NCI-H748 treated with DMSO at 0.1 percent for 48 hours (cell line): ENCODE measurements at places on chromosomes 6 and 20.
A peak's percentile ranks its signal among the peaks of the same experiment; 100 is the strongest.

DNA sequence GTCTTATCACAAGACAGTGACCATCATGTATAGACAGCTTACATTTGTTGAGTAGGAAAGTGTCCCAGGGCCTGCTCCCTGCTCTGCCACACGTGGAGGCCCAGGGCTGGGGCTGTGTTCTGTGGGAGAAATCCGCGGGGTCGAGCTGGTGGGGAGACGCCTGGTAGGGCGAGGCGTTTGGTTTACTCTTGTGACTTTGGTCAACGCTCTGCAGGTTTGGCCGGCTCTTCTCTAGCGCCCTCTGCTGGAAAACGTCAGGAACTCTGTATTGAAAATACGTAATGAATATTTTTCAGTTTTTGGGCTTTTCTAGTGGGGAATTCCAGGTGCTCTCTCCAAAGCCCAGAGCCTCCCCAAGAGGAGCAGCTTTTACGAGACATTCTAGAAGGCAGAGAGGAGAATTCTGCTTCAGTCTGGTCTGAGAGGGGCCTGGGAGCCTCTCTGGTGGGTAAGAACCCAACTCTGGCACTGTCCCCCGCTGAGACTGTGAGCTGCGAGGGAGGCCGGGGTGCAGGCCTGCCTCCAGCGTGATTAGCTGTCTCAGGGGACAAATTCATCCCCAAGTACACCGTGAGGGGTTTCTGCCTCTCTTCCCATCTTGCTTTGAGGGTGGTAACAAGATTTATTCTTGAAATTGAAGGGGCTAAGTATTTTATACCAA lies 112.6 kb upstream of the RALGAPA2 start:
- DNase-seq: peak; percentile 74

- DNase-seq: no peak
Measured at GRCh38 chr6:155310596-155310995, 3.7 kb downstream of the TFB1M start.

DNA sequence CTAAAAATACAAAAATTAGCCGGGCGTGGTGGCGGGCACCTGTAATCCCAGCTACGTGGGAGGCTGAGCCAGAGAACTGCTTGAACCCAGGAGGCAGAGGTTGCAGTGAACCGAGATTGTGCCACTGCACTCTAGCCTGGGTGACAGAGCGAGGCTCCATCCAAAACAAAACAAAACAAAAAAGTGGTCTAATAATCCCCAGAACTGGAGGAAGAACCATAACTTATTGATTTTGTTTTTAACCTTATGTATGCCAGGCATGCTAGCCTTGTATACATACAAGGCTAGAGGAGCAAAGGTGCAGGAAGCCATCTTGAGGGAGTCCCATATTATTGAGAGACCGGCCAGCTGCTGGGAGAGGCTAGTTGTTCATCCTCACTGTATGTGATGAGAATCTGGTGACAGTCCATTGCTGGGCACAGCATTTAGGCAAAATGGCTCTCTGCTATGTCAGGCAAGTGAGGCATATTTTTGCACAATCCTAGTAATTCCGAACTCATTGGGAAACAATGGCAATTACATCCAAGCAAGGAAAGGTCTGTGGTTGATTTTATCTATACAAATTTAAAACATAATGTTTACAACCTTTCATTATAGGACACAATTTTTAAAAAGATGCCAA lies 18.0 kb downstream of the HFE start:
- DNase-seq: no peak

DNA sequence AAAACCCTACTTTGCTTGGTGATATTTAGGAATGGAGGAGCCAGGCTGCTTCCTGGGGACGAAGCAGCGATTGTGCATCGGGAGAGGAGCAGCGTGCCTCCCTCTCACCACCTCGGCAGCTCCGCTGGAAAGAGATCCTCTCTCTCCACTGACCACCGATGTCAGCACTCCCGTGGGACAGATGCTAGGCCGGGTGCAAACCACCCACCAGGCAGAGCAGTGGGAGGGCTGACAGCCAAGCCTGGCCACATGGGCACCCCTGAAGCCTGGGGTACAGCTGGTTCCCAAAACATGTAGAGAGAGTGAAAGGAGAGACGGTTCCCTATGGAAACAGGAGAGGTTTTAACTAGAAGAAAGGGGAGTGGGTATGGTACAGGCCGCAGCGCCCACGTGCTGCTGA lies 220.0 kb downstream of the ANKRD60 start:
- DNase-seq: no peak

DNA sequence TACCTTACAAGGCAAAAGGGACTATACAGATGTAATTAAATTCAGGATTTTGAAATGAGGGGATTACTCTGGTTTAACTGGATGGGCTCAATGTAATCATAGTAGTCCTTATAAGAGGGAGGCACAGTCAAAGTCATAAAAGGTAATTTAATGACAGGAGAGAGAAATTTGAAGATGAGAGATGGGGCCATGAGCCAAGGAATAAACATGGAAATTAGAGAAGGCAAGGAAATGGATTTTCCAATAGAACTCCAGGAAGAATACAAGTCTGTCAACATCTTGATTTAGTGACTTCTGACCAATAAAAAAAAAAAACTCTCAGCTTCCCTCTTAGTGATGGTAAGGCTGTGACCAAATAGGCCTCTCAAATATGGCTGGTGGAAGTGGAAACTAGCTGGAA lies 101.9 kb upstream of the BEND3 start:
- DNase-seq: no peak

- peak; percentile 97 for DNase-seq
Measured at GRCh38 chr6:20033697-20034407, 178.4 kb downstream of the MBOAT1 start.

DNA sequence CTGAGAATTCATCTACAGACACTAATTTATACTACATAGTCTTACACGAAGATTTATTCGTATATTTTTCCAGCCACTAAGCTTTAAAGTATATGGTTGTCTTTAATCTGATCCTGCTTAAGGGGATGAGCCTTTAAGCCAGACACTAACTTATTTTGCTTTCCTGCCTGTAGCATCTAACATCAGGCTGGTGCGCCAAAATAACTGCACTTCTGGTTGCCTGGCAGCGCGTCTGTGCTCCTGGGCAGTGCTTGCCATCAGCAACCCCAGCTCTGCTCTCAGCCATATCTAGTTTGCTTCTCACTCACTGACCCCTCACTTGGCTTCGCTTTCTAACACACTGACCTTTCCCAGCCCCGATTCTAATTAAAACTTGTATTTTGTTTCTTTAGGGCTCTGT lies 21.8 kb downstream of the HMGCLL1 start:
- DNase-seq: no peak

DNA sequence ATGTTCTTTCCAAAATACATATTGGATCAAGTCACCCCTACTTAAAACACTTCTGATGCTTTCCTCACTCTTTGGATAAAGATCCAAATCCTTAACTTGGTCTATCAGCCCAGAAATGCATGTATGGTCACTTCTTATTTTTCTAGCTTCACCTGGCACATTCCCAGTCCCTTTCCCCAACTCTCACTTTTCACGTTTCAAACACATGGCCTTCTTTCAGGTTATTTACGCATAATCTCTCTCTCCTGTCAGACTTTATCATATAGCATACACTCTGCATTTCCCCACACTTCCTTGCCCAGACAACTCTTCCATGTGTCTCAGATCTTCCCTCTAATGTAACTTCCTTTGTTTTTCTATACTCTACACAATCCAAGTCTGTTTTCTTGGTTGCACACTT lies 12.8 kb downstream of the PHIP start:
- DNase-seq: no peak

- no peak for DNase-seq
Measured at GRCh38 chr6:146289816-146290588, 253.6 kb upstream of the RAB32 start.

DNA sequence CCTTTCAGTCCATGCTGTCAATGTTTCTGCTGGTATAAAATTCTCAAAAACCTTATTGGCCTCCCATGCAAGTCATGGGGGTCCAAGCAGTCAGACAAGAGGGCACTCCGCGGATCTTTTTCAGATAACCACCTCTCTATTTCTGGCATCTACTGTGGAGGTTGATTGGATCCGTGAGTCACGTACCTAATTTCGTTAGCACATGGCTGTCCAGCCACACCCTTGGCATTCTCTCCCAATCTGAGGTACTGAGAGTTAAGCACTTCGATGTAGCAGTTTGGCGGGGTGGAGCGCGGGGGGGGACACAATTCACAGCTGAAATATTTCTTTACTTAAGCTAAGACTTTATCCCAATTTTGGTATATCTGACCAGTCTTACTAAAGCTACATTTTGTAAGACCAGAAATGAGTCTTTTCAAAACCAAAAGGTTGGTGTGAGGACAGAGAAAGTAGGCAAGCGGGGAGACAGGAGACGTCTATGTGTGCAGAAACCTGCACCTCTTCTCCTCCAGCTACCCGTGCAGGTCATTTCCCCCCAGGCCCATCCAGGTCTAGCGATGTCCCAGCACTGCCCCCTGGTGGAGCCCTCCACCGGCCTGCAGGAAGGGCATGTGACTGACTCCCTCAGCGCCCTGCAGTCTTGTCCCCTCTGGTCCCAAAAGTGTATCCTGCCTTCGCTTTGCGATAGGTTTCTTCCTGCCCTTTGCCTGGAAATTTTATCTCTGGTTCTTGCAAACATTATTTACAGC lies 113.1 kb downstream of the ADAT2 start:
- DNase-seq: peak; percentile 10

- no peak for DNase-seq
Measured at GRCh38 chr6:108951351-108951953, 103.2 kb downstream of the ARMC2 start.

- DNase-seq: no peak
Measured at GRCh38 chr20:34817801-34818200, 7.7 kb downstream of the NCOA6 start.

DNA sequence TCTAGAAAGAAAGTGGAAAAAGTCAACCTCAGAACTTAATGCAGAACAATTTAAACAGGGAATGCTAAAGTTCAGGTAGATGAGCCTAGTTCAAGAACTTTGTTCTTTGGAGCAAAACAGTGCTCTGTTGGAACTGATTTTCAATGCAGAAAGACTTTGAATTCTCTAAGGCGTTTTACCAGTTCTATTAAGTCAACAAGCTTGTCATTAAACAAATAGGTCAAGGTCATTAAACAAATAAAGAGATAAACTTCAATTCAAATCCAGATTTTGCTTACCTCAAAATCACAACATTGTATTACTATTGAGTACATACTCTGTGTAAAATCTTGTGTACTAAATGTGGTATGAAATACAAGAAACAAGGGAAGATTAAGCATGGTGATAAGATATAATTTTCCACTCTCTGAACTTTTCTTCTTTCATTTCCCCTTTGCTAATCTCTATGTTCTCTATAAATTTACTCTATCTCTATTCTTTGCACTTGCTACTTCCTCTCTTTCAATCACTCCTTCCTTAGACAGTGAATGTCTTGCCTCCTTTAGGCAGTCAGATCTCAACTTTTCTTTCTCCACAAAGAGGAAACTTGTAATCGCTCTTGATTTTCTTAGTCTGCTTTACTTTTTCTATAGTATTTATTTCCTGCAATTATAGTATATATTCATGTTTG lies 160.8 kb upstream of the KHDRBS2 start:
- no peak for DNase-seq

- DNase-seq: no peak
Measured at GRCh38 chr20:47048054-47048453, 153.4 kb downstream of the EYA2 start.

- no peak for DNase-seq
Measured at GRCh38 chr20:11822540-11822794, 95.2 kb upstream of the BTBD3 start.

DNA sequence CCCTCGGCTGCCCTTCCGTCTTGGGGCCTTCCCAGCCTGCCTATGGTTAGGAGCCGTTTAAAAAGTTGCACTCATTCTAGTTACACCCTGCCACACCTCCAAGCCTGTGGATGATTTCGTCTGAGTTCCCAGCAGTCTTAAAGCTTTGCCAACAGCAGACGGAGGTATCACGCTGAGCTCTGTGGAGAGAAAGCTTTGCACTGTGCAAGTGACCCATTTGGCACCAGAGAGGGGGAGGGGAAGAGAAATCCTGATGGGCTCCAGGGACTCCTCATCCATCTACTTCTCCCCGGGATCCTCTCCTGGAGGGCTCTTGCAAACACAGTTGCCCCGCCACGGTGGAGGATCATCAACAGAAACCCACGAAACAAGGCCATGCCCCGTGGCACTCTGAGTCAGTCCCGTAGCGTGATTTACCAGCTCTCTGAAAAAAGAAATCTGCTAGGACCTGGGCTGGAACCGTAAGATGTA lies 98.8 kb upstream of the CITED2 start:
- no peak for DNase-seq

GRCh38 chr6:8063761-8064637 lies at the start of gene BLOC1S5:
TSS of gene BLOC1S5 (minus strand) at chr6:8064389. CDS start at chr6:8064376, 13 bp downstream.
- peak; percentile 98 for DNase-seq

GRCh38 chr6:75020376-75020775 lies 185.5 kb downstream of the COL12A1 start:
- no peak for DNase-seq

- no peak for DNase-seq
Measured at GRCh38 chr6:155380666-155381332, 66.5 kb upstream of the TFB1M start.

- DNase-seq: no peak
Measured at GRCh38 chr6:71387179-71387578, 98.6 kb downstream of the OGFRL1 start.

- no peak for DNase-seq
Measured at GRCh38 chr6:4369616-4370015, 234.2 kb upstream of the ECI2 start.

DNA sequence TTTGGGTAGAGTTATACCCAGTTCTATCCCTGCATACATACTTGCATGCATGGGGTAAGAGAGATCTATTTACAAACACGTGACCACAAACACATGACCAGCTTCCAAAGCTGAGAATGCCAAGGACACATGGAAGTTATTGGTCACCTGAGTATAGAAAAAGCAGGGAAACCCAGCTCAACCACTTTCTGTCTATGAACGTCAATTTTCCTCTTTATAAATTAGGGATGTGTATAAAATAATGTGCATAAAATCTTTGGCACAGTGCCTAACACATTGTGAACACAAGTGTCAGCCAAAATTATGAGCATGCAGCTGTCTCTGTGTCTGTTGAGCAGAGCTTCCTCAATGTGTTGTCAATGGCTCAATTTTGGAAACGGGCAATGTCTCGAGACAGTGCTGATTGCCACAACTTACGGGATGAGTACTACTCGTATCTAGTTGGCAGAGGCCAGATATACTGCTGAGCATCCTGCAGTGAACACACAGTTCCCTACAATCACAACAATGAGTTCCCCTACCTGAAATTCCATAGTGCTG lies 44.9 kb downstream of the TPD52L1 start:
- no peak for DNase-seq

- DNase-seq: no peak
Measured at GRCh38 chr6:64777941-64778785, 928.9 kb downstream of the EYS start.

DNA sequence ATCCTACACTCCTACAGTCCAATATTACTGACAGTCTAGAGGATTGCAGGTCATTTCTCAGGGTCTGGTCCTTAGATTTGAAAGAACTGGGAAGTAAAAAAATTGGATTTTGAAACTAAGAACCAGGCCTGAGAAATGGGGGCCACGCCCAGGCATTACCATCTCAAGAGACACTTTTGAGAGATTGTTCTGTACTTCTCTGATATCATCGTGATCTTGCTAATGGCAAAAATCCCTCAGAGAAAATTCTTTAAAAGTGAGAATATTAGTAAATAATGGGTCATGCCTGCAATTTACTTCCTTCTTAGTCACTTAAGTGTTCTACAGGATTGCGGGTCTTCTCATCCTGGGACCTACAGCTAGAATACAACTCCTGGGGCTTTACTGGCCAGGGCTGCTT lies 42.0 kb upstream of the HIVEP1 start:
- DNase-seq: no peak

GRCh38 chr6:20572940-20573339 lies 38.7 kb downstream of the CDKAL1 start:
- DNase-seq: peak; percentile 38
